Amygdala (tissue), 56 donors: ENCODE measurements at places on chromosomes 4 and X.

- DNase-seq = no peak
These were observed 72.4 kb upstream of the PACRGL start for GRCh38 chr4:20627866-20628265.

DNA sequence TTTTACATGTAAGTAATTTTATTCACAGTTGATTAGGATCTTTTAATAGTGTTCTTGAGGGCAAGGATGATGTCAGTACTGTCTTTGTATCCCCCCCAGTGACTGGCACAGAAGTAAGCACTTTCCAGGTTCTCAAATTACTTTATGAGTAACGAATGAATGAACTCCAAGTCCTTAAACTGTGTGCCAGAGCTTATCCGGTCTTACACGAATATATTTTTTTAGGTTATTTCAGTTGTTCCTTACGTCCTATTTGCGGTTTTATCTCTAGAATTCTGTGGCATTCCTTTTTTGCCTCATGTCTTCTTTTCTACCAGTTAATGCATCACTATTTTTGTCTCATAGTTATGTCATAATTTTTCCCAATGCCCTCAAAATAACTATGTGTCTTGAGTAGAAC is 106.9 kb upstream of the MID1IP1 start:
- DNase-seq = no peak

DNA sequence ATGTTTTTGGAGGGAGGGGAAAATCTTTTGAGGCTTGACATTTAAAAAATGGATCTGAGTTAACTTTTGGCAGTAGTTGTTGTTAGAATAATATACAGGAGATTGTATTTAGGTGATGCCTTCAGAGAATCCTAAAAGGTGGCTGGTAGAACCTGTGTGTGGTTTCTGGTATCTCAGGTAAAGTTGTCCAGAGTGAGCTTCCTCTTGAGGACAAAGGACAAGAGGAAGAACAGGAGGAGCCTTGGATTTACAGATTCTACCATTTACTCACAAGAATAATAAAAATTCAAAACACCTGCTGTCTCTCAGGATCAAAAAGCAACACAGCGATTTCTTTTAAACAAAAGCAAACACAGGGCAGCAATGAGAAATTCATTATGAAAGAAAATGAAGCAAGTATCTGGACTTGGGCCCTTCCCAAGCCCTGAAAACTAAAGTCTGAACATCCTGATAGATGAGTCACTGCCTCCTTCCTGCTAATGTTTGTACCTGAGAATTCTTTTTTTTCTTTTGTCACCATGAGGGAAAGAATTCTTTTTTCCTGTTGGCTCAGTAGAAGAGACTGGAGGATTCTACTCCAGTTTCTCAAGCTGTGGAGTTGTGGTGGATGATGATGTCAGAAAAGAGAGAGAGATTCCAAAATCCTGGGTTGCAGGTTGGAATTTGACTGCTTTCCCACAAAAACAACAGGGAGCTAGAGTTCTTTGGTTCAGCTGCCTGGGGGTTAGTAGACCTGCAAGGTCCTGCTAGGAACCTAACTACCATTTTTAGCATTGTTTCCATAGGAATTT is 31.5 kb upstream of the RAPGEF2 start:
- DNase-seq = no peak

DNA sequence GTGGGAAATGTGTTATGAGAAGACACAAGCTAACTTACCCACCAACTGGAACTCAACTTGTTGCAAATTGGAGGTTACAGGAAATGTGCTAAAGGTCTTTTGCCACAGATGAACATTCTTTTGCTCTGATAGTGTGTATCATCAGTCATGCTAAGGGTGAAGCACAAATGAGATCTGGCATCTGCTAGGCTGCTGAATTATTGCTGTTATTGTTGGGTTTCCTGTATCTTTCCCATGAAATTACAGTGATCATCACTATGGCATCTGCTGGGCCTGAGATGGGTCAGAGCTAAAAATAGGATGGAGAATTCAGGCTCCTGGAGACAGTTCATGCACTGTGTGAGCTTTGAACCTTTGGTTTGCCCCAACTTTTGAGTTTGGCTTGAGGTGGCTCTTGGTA is 124.5 kb downstream of the NPNT start:
- no peak for DNase-seq

DNA sequence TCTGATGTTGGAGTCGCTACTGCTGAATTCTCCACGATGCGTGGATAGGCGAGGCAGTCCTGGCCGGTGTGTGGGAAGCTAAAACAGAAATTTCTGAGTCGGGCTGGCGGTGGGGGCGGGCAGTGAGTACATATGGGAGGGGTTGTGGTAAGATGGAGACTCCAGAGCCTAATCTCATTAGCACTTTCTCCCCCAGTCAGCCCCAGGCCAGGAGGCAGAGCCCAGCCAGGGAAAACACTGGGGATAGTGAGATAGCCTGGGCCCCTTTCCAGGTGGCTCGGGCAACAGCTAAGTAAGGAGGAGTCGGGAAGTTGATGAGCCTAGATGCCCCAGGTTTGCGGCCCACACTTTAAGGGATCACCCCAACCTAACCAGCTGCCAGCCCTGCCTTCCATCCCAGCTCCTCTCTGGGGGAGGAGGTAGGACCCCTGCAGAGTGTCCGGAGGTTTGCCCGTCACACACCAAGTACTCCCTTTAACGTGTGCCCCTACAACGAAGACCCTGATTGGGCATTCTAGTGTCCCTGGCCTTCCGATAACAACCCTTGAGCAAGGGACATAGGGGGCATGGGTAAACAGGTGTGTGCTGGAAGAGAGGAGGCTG is 2.4 kb upstream of the LOC101059915 start:
- DNase-seq = no peak

DNA sequence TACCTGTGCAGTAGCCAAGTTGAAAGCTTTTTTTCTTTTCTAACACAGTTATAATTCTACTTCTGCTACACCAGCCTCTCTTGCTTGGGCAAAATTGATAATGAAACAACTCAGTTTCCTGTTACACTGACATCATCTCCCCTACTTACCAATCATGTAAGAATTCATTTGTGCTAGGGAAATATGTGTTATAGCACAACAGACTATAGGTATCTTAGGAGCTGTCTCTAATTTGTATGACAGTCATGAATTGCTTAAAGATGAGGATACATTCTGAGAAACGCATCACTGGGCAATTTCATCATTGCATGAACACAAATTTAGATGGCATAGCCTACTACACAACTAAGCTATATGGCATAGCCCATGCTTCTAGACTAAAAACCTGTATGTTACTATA is 246.3 kb upstream of the ANKRD50 start:
- no peak for DNase-seq

GRCh38 chr4:164207460-164207859 is 546.5 kb upstream of the SMIM31 start:
- no peak for DNase-seq

DNA sequence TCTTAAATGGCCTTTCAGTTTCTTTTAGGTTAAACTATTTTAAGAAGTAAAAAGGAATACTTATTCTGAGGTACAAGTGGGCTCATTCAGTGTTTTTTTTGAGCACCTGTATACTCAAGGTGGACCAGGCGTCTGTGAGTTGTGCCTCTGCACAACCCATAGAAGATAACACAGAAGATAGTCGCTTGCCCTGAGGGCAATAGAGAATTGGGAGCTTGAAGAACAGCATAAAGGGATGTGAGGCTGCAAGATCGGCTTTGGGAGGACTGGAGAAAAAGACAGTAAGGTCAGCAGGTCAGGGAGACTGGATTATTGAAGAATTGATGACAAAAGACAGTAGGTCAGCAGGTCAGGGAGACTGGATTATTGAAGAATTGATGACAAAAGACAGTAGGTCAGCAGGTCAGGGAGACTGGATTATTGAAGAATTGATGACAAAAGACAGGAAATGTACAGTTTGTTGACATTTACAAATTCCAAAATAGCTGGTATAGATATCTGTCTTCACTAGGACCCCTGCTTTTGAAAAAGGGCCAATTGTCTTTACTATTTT is 3.1 kb downstream of the CPE start:
- DNase-seq = no peak

DNA sequence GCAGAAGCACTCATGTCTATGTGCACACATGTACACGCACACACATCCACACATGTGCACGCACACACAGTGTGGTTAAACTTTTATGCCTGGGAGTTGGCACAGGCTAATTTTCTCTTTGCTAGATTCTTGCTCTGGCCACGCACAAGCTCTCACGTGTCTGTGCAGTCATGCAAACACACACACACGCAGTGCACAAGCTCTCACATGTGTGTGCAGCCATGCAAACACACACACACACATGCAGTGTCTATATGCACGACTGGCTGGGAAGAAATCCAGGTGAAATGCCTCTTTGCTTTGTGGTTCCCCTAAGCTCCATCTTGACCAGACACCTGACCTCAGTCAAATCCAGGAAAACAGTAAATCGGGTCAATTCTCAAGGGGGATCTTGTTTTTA is 138.0 kb downstream of the SHOX start:
- no peak for DNase-seq

- DNase-seq = no peak
These were observed 17.1 kb downstream of the ADGRL3 start for GRCh38 chr4:61217222-61217621.

GRCh38 chr4:18155067-18156041 is 133.8 kb upstream of the LCORL start:
- DNase-seq = no peak

- DNase-seq = no peak
These were observed 18.6 kb upstream of the BRWD3 start for GRCh38 chrX:80828232-80828631.

DNA sequence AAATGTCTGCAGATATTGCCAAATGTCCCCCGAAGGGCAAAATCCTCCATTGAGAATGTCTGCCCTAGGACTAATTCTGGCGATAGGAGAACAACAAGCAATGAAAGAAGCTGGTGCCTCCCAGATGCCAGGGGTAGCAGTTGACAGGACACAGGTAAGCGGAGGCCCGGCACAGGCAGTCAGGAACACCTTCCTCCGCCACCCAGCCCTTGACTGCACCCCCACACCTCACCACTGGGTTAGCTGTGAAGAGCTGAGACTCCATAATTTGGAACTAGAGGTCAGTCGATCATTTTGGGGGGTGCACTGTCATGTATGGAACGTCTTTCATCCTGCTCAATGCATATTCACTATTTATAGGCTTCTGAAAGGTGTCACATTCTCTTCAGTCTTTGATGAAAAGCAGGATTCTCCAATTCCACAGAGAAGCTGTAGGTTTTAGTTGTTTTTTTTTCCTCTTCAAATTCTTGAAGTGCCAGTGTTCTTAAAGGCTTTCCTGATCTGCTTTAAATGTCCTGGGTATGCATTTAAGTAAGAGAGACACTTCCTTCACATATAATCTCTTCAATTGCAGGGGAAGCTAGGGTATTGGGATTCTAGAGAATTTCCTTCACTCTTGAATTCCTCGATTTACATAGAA is 111.6 kb upstream of the ZFP42 start:
- no peak for DNase-seq

- DNase-seq = no peak
These were observed 61.8 kb downstream of the SMARCA5 start for GRCh38 chr4:143575331-143575730.

DNA sequence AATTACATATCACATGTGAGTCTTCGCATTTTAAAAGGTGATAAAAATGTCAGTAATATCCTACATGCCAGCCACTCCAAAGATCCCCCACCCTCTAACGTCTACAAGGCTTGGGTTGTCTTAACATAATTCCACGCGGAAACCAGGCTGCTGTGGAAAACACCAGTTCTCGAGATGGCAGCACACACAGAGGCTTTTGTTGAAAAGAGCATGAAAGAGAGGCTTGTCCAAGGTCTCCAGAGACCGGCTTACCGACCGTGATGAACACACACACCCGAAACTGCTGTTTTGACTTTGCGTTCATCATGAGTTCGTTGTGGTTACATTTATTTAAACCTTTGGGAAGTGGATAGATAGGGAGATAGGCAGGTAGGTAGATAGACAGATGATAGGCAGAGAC is 87.9 kb downstream of the CRLF2 start:
- no peak for DNase-seq

DNA sequence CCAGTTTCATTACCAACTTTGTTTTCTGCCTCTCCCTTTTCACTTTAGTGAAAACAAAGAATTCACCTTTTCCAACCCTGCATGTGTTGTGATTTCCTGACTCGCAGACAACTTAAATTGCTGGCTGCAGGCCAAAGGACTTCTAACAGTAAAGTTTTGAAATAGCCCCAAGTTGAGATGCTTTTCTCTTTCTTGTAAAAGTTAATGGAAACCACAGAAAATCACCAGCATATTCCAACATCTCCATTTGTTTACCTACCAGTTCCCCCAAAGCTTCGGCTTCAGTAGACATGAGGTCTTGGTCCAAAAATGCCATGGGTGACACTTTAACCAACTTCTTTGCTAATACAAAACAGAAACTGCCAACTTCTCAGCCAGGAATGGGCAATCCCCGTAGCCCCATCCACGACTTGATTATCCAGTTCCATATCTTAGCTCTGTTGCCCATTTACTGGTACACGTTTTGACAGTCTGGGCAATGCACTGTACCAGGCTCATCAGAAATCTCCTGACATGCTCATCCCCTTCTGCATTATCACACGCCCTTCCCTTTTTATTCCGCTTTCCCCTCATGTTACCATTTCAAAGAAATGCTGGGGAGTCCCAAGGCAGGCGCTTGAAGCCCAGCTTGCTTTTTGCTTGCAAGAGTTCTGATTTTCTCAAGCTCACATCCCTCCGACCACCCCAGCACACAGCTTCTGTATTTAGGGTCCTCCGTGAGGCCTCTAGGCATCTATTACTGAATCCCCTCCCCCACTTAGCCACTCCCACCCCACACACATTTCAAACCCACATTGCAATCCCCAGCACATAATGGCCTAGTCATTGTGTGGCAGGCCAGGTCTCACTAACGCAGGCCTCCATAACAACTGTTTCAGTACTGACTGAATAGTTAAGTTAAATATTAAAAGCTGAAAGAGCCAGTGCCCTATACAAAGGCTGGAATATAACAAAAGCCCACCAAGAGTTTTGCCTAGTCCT is 137.9 kb upstream of the S100G start:
- no peak for DNase-seq

- DNase-seq = no peak
These were observed 125.7 kb downstream of the CLCN4 start for GRCh38 chrX:10282490-10282889.

GRCh38 chr4:37816719-37817118 is 9.8 kb upstream of the PGM2 start:
- no peak for DNase-seq

- DNase-seq = no peak
These were observed 91.9 kb upstream of the SH3RF1 start for GRCh38 chr4:169362607-169363006.

GRCh38 chrX:109614951-109615350 is 10.0 kb downstream of the KCNE5 start:
- no peak for DNase-seq

GRCh38 chrX:41313419-41313818 is 20.5 kb upstream of the DDX3X start:
- DNase-seq = no peak

DNA sequence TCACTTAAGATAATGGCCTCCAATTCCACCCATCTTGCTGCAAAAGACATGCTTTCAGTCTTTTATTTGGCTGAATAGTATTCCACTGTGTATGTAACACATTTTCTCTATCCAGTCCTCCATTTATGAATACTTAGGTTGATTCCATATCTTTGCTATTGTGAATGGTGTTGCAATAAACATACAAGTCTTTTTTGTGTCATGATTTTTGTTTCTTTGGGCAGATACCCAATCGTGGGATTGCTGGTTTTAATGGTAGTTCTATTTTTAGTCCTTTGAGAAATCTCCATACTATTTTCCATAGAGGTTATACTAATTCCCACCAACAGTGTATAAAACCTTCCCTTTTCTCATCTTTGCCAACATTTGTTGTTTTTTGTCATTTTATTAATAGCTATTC is 180.9 kb downstream of the SMIM20 start:
- DNase-seq = no peak

GRCh38 chrX:115595049-115595448 is 34.1 kb downstream of the PLS3 start:
- no peak for DNase-seq
